ENCODE measurements at places on chromosomes 2 and 18. TPM values are rescaled to one million over a fixed set of nuclear protein-coding genes. Genes with fewer than 3 reads are reported as not detected.

DNA sequence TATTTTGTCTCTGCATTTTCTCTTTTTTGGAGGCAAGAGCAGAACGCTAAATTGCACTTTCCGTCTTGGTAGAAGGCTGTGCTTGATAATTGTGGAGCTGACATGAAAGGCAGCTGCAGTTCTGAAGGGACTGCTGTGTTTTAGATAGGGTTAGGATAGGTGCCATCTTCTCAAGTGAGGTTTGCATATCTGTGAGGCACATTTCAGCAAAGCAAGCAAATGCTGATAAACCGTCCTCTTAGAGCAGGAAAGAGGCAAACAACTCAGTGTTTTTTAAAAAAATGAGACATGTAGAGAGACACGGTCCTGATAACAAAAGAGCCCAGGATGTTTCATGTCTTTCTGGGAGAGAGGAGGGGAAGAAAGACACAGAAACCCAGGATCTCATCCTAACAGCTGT is 217.7 kb downstream of the SOCS6 start:
- no peaks in the 10 kb centered on the region for H3K36me3 ChIP-seq
- H3K27me3 ChIP-seq, result peaks cover 5% of the 10 kb centered on the region
- H3K27ac ChIP-seq, result no peak overlapping the region
- no peak for DNase-seq

GRCh38 chr2:206739271-206739670 is 21.1 kb upstream of the DYTN start:
- H3K27me3 ChIP-seq, result no peaks in the 10 kb centered on the region
- no peak for DNase-seq
- no peaks in the 10 kb centered on the region for H3K36me3 ChIP-seq
- no peak overlapping the region for H3K4me3 ChIP-seq
- H3K27ac ChIP-seq, result no peak overlapping the region

The PMAIP1 gene
- total RNA-seq, result 2.1 TPM

The ENOSF1 gene
- total RNA-seq, result 21.1 TPM

DNA sequence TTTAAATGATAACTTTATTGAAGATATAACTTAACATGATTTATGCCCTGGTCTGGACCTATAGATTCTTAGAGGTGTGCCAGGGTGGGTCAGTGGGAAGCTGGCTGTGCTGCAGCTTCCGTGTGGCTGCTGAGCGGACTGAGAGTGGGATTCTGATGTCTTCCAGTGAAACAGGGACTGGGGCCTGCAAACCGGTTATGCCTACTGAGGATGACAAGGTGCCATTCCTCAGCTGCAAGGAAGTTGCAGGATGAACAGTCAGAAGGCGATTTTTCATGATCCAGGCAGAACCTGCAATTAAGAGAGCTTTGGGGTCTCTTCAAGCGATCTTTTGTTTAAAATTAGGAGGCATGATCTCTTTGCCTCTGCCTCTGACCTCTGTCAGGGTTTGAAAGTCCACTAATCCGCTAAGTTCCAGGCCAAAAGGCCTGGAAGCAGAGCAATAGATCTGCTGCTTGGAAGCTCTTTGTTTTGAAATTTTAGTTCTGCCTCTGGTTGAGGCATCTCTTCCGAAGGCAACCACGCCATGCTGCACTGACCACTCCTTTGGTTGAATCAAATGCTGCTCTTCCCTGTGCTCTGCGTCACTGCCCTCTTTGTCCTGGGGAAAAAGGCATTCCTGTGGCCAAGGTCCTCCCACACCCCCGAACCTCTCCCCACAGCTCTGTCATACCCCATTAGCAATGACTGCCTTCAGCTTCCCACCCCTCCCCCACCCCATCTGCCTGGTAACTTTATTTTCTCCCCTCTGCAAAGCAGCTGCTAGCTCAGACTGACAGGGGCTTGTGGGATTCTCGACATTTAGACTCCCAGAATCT is 2.0 kb downstream of the TMEM169 start:
- DNase-seq, result peak; percentile 70
- peaks cover 67% of the 10 kb centered on the region for H3K4me1 ChIP-seq
- no peaks in the 10 kb centered on the region for H3K36me3 ChIP-seq
- H3K27ac ChIP-seq, result peak overlapping the region; percentile 67
- H3K4me3 ChIP-seq, result peak overlapping the region; percentile 41
